ENCODE measurements at places on chromosomes 2 and 18. TPM values are rescaled to one million over a fixed set of nuclear protein-coding genes. Genes with fewer than 3 reads are reported as not detected.

Gene GRB14
- 4.7 TPM for total RNA-seq

Gene CNNM4
- total RNA-seq = 6.5 TPM

Gene FBLN7
- total RNA-seq = 5.1 TPM

Gene ANKRD30B
- not detected for total RNA-seq

Gene SLC4A3
- total RNA-seq = 5.6 TPM

Gene GYPC
- total RNA-seq = 185 TPM

Gene PSMA8
- total RNA-seq = not detected

Gene CAB39
- total RNA-seq = 83.1 TPM

Gene ROCK1
- total RNA-seq = 108 TPM

Gene STPG4
- total RNA-seq = not detected

Gene DNER
- total RNA-seq = 0.27 TPM

Gene GNLY
- total RNA-seq = 1.5 TPM

Gene SPATA3
- total RNA-seq = not detected

Gene MRPL30
- 24.5 TPM for total RNA-seq

Gene IRS1
- total RNA-seq = 18.8 TPM

Gene ALPP
- total RNA-seq = not detected

Gene RAB27B
- total RNA-seq = 0.95 TPM

Gene RAMP1
- total RNA-seq = 525 TPM

Gene GALR1
- 0.28 TPM for total RNA-seq

Gene TXNDC2
- total RNA-seq = 0.35 TPM

Gene CNGA3
- total RNA-seq = not detected

Gene ITGB6
- 0.99 TPM for total RNA-seq

Gene SPHKAP
- 0.07 TPM for total RNA-seq

Gene KCNG2
- 1.5 TPM for total RNA-seq

Gene RNMT
- total RNA-seq = 27.6 TPM

Gene USP40
- total RNA-seq = 23.3 TPM

Gene SCN9A
- total RNA-seq = 3.8 TPM

Gene ACKR3
- total RNA-seq = 68.9 TPM

Gene PTH2R
- not detected for total RNA-seq

Gene DNAJC5G
- 0.68 TPM for total RNA-seq

Gene ALK
- 2.0 TPM for total RNA-seq

Gene RRM2
- total RNA-seq = 0.92 TPM

Gene PLCL1
- 25.6 TPM for total RNA-seq
